ENCODE measurements at places on chromosomes 16 and 17. TPM values are rescaled to one million over a fixed set of nuclear protein-coding genes. Genes with fewer than 3 reads are reported as not detected.

The C17orf50 gene
- not detected for total RNA-seq

The AATK gene
- total RNA-seq = 0.08 TPM

The TPSG1 gene
- not detected for total RNA-seq

The NECAB2 gene
- 0.39 TPM for total RNA-seq

The CD79B gene
- not detected for total RNA-seq

The SLC47A2 gene
- not detected for total RNA-seq

The PRCD gene
- 14.2 TPM for total RNA-seq

The ZNF785 gene
- 9.3 TPM for total RNA-seq

The OR1A2 gene
- not detected for total RNA-seq

The KRT23 gene
- not detected for total RNA-seq

The SLC5A11 gene
- total RNA-seq = not detected

The CA5A gene
- total RNA-seq = not detected

The TP53TG3B gene
- not detected for total RNA-seq

The GP2 gene
- total RNA-seq = not detected

The ERN2 gene
- total RNA-seq = under 0.01 TPM

The MPP2 gene
- 5.7 TPM for total RNA-seq

The FAM83G gene
- 16.2 TPM for total RNA-seq

The CORO1A gene
- total RNA-seq = 9.1 TPM

The PLK1 gene
- total RNA-seq = 28.6 TPM

The OR1D5 gene
- total RNA-seq = not detected

The SLC13A2 gene
- total RNA-seq = not detected

The CCL2 gene
- 8.6 TPM for total RNA-seq

The FBXL16 gene
- total RNA-seq = 0.91 TPM

The HOXB6 gene
- 64.5 TPM for total RNA-seq

The SECTM1 gene
- total RNA-seq = 4.9 TPM

The NPIPB13 gene
- total RNA-seq = 0.13 TPM

The CD300LG gene
- total RNA-seq = not detected

The GP1BA gene
- total RNA-seq = not detected

The TSPAN10 gene
- 0.64 TPM for total RNA-seq

The STX1B gene
- 0.91 TPM for total RNA-seq
